ENCODE measurements at places on chromosomes 7 and 10.

GRCh38 chr7:37332243-37333016, 116.2 kb downstream of the ELMO1 start:
- DNase-seq = no peak

DNA sequence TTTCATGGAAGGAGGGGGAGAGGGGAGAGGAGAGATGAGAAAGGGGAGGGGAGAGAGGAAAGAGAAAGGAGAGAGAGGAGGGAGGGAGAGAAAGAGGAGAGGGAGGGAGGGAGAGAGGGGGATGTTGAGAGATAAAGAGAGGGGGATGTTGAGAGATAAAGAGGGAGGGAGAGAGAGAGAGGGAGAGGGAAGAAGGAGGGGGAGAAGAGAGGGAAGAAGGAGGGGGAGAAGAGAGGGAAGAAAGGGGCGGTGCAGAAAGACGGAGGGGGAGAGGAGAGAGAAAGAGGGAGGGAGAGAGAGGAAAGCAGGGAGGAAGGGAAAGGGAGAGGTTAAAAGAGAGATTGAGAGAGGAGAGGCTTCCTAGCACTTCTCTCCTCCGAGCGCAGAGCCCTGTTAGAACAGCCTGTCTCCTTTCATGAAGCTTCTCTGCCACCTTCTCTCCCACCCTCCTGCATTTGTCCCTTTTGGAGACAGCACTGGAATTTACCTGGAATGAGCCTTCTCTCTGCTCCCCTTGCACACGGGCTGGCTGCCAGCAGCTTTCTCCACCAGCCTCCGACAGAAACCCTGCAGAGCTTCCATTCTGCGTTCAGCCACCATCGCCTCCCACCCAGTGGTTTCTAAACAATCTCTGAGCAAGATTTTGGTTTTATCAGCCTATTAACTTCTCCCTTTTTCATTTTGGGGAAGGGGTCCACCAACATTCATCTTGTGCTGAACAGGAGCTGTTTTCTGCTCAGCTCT, 74.0 kb upstream of the CARD11 start:
- no peak for DNase-seq

DNA sequence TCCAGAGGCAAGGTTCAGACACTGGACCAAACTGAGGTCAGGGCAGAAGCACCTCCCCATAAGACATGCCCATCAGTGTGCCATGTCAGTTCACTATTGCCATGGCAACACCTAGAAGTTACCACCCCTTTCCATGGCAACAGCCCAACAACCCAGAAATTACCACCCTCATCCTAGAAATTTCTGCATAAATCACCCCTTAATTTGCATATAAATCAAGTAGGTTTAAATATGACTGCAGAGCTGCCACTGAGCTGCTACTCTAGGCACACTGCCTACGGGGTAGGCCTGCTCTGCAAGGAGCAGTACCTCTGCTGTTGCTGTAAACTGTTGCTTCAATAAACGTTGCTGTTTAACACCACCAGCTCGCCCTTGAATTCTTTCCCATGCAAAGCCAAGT, 12.7 kb downstream of the STEAP2 start:
- peak; percentile 16 for DNase-seq

GRCh38 chr7:145884716-145885514, 231.7 kb upstream of the CNTNAP2 start:
- DNase-seq = no peak

DNA sequence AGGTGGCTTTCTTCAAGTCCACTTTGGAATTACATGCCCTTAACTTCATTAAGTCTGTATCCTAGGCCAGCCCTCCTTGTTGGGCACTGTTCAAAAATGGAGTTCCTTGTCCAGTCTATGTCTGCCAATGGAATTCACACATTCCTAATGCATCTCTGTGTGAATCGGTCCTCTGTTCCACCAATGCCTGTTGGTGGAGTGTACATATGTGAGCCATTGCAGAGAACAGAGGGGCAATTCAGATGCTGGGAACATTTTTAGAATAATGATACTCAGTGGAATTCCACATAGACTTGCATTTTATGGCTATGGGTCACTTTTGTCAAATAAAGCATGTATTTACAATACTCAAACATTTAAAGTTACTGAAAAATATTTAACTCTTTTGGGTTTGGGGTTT, 108.3 kb downstream of the COL28A1 start:
- no peak for DNase-seq

GRCh38 chr10:4058514-4059029, 273.6 kb upstream of the KLF6 start:
- DNase-seq = no peak

DNA sequence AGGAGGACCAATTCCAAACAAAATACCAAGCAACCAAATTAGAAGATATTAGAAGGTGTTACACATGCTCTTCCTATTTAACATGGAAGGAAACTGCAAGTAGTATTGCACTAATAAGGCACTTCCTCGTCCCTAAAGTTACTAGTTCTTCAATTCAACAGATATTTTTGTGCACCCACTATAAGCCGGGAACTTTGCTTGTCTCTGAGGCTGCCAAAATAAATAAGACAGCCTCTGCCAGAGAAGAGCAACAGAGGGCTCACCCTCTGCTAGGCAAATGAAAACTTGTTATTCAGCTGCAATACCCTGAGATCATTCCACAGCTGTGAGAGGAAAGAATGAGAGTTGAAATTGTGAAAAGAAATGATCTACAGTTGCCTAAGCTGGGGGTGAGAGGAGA, 37.4 kb upstream of the GSAP start:
- DNase-seq = no peak

- DNase-seq = no peak
These were observed 196.7 kb downstream of the ANK3 start for GRCh38 chr10:60192946-60193345.

DNA sequence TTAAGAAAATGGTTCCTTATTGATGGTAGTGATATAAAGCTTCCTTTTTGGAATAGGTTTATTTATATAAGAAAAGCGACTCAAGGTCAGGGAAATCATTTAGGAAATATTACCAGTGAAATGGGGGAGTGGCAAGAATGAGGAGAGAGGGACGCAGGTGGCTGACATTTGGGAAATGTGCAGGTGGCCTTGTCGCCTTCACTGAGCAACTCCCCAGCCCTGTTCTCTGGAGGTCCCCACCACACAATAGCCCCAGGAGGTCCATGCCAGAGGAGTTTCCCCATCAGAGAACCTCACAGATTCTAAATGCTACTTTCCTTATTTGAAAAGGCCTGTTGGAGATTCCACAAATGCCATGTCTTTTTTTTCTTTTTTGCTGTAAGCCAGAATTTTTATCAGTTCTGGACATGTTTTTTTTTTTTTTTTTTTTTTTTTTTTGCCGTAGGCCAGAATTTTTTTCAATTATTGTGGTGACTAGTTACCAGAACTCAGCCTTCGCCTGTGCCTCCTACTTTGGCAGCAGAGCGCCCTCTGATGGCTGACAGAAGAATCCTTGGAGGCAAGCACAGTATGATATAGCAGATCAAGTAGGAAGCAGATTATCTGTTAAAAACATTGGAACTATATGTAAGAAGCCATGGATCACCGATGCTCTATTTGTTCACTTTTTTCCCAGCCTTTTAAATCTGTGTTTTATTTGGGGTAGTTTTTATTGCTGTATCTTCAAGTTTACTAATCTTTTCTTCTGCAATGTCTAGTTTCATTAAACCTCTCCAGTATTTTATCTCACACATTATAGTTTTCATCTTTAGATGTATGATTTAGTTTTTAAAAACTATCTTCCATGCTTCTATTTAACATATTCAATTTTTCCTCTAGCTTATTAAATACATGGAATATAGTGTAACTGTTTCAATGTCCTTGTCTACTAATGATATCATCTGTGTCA, 18.6 kb downstream of the OPALIN start:
- DNase-seq = peak; percentile 80

DNA sequence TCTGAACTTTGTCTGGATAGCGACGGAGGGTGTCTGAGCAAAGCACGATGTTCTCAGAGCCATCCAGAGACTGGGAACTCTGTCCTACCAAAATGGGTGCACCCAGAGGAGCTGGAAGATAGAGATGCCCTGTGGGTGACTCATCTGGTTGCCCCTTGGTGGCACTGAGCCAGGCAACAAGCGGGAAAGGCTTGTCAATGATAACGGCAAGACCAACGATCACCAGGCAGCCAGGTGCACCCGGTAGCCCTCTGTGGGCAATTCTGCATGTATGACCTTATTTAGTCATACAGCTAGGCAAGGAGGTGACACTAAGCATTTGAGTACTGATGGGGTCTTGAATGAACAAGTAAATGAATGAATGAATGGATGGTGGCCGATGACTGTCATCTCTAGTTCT, 2.8 kb upstream of the ELN start:
- DNase-seq = no peak

- no peak for DNase-seq
These were observed 10.1 kb downstream of the PAPSS2 start for GRCh38 chr10:87669752-87670151.

GRCh38 chr7:45413419-45413818, 160.7 kb upstream of the ADCY1 start:
- no peak for DNase-seq

GRCh38 chr7:115019882-115020605, 98.2 kb downstream of the MDFIC start:
- no peak for DNase-seq

DNA sequence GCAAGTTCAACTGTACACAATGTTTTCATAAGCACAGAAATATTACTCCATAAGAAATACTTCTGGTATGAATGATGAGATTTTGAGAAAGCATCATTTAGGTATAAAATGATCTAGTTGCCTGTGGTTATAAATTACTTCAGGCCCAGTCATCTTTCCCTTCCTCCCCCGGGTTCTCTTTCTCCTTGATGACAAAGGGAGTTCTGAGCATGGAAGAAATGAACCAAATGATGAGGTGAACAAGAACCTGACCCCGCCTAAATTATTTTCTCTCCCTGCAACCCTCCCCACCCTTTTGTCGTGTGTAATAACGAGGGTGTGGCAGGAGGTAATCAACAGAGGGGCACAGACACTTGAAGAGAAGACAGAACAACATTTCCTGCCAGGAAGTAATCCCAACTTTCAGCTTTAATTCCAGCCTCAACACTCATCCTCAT, 319.6 kb upstream of the SP8 start:
- DNase-seq = no peak

- no peak for DNase-seq
These were observed 32.7 kb upstream of the SRGN start for GRCh38 chr10:69055241-69055640.

DNA sequence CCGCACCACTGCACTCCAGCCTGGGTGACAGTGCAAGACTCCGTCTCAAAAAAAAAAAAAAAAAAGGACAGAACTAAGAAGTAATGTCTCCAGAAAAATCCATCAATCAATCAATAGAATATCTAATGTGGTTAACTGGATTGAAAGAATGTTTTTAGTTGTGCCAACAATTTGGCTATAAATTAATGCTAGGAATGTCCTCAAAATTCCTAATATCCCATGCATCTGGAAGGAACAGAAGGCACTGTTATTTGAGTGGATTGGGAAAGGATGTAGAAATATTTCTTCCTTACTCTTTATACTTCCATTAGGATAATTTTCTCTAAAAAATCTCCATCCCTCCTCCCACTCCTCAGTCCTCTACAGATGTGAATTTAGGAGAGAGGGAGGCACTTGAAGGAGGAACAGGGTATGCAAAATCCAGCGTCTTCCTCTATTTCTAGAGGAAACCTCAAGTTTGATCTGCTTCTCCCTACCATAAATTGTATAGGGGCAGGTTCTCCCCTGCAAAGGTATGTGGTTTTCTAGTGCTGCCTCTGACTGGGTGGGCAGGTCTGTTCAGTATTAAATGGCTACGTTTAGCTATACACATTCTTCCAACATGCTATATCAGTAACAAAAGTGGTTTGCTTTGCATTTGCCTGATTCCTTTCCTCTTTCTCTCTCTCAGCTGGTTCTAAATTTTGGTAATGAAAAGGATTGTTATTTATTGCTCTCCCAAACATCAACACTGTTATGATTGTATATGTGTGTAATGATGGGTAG, 54.1 kb downstream of the RNLS start:
- DNase-seq = no peak

DNA sequence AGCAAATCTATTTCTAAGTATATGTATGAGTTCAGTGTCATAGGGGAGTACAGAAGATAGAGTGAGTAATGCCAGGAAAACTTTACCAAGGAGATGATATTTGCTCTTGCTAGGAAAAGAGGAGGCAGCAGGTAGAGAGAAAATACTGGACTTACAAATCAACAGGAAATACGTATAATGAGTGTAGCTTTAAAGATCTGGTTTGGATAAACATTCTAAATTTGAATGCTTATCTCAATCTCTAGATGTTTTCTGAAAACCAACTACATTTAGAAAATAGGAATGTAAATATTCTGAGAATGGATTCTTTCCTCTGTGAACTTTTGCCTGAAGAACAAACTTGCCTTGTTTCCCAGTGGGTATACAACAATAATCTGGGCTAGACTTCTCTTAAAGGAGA, 46.9 kb upstream of the GNAI1 start:
- no peak for DNase-seq

GRCh38 chr7:44875241-44875640, 10.1 kb downstream of the PURB start:
- DNase-seq = no peak

GRCh38 chr10:26381986-26382385, 56.2 kb upstream of the APBB1IP start:
- DNase-seq = no peak
